Progenitor cell of endocrine pancreas (in vitro differentiated cells): ENCODE measurements at places on chromosomes 7 and 10. TPM values are rescaled to one million over a fixed set of nuclear protein-coding genes. Genes with fewer than 3 reads are reported as not detected.

The TSPAN12 gene
- total RNA-seq, result 23.2 and 25.3 TPM in 2 replicates

The GATA3 gene
- 2.7 and 4.6 TPM in 2 replicates for total RNA-seq

The GPR85 gene
- 0.20 and 0.36 TPM in 2 replicates for total RNA-seq

The GPR26 gene
- not detected in 2 replicates for total RNA-seq

The ZKSCAN5 gene
- total RNA-seq, result 14.7 and 15.2 TPM in 2 replicates

The METTL27 gene
- 13.3 and 13.5 TPM in 2 replicates for total RNA-seq

The ADIRF gene
- total RNA-seq, result not detected in 2 replicates

The SLC13A4 gene
- 0.22 and 0.75 TPM in 2 replicates for total RNA-seq

- H3K27ac ChIP-seq, result no peak overlapping the region
- H3K4me3 ChIP-seq, result no peak overlapping the region
- DNase-seq, result no peak
- no peaks in the 10 kb centered on the region for H3K36me3 ChIP-seq
These were observed 68.9 kb upstream of the KDM7A start for GRCh38 chr7:140245611-140246105.

GRCh38 chr10:50917486-50917885 is 32.1 kb upstream of the A1CF start:
- no peak for DNase-seq
- H3K4me1 ChIP-seq, result no peaks in the 10 kb centered on the region
- H3K36me3 ChIP-seq, result no peaks in the 10 kb centered on the region
- H3K27ac ChIP-seq, result no peak overlapping the region
- H3K27me3 ChIP-seq, result no peaks in the 10 kb centered on the region

DNA sequence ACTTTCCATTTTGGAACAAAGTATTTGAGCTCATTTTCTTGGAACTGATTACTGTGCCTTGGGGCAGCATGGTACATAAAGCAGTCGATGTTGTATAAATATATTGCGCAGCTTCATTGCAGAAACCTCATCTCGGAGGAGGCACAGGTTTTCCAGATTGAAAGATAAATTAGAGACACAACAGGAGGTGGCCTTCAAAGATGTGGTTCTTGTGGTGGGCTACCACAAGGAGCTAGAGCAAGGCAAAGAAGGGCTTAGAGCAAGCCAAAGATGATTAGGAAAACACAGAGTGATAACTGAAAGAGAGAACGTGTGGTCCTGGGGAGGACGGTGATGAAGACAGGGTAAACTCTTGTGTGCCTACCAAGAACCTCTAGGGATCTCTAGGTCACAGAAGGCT is 169.1 kb upstream of the TNS3 start:
- no peaks in the 10 kb centered on the region for H3K36me3 ChIP-seq
- H3K27ac ChIP-seq, result no peak overlapping the region
- no peak overlapping the region for H3K4me3 ChIP-seq
- H3K4me1 ChIP-seq, result peaks cover 13% of the 10 kb centered on the region
- H3K27me3 ChIP-seq, result no peaks in the 10 kb centered on the region

DNA sequence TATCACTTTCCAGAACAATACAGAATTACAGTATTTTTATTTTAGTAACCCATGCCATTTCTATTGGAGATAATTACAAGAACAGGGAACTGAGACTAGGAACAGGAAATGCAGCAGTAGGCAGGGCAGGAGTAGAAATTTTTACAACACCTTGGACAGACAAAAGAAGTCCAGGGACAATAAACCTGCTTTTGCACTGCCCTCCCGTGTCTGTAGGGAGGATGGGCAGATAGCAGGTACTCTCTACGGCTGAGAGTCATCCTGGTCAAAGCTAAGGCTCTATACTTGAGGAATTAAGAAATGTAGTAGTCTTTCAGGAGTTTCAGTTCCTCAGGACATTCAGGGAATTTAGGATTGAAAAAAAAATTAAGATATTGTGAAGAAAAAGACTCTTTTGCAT is 63.4 kb downstream of the VAX1 start:
- peaks cover 3% of the 10 kb centered on the region for H3K27me3 ChIP-seq
- H3K4me3 ChIP-seq, result no peak overlapping the region
- H3K4me1 ChIP-seq, result no peaks in the 10 kb centered on the region

DNA sequence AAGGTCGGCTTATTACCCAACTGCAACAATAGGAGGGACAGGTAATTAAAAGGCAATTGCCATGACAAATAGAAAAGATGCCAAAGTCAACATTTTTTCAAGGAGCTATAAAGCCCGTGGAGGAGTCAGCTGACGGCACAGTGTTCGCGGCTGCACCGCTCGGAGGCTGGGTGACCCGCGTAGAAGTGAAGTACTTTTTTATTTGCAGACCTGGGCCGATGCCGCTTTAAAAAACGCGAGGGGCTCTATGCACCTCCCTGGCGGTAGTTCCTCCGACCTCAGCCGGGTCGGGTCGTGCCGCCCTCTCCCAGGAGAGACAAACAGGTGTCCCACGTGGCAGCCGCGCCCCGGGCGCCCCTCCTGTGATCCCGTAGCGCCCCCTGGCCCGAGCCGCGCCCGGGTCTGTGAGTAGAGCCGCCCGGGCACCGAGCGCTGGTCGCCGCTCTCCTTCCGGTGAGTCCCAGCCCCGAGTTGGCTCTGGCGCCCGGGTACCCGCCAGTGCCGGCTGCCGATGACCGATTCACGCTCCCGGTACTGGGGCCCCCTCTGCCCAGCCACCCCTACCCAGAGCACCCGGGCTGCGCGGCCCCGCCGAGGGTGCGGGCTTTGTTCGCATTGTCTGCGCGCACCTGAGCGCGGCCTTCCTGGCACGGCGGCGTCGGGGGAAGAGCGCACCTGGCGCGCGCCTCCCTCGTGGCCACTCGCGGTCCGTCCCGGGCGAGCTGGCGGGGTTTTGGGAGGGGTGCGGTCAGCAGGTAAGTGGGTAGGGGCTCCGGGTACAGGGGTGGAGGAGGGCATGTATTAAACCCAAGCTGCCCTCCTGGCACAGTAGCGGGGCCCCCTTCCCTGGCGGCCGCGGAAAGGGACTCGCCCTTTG is at the start of gene VWA2:
VWA2 (plus strand) TSS at position 138 of the 877 bp plus-strand sequence. CDS start 9,460 bp downstream, outside the sequence.
- peaks cover 53% of the 10 kb centered on the region for H3K27me3 ChIP-seq
- no peaks in the 10 kb centered on the region for H3K36me3 ChIP-seq
- H3K4me1 ChIP-seq, result no peaks in the 10 kb centered on the region
- H3K27ac ChIP-seq, result peak within 1 kb of the TSS; percentile 76
- DNase-seq, result peak; percentile 66
